ENCODE measurements at places on chromosomes 13 and 19. TPM values are rescaled to one million over a fixed set of nuclear protein-coding genes. Genes with fewer than 3 reads are reported as not detected.

GRCh38 chr13:36395280-36395679, 37.0 kb upstream of the CCNA1 start:
- DNase-seq: no peak
- no peak overlapping the region for H3K27ac ChIP-seq
- no peak overlapping the region for H3K4me3 ChIP-seq
- no peaks in the 10 kb centered on the region for H3K36me3 ChIP-seq
- no peaks in the 10 kb centered on the region for H3K4me1 ChIP-seq
- no peaks in the 10 kb centered on the region for H3K27me3 ChIP-seq

GRCh38 chr13:44768239-44768638, 192.1 kb upstream of the TSC22D1 start:
- no peaks in the 10 kb centered on the region for H3K27me3 ChIP-seq
- no peak overlapping the region for H3K4me3 ChIP-seq
- no peaks in the 10 kb centered on the region for H3K36me3 ChIP-seq
- DNase-seq: no peak
- H3K4me1 ChIP-seq: no peaks in the 10 kb centered on the region

GRCh38 chr13:95708811-95709500, 32.0 kb downstream of the DNAJC3 start:
- no peak overlapping the region for H3K4me3 ChIP-seq
- H3K27me3 ChIP-seq: no peaks in the 10 kb centered on the region
- no peaks in the 10 kb centered on the region for H3K36me3 ChIP-seq
- no peak for DNase-seq

DNA sequence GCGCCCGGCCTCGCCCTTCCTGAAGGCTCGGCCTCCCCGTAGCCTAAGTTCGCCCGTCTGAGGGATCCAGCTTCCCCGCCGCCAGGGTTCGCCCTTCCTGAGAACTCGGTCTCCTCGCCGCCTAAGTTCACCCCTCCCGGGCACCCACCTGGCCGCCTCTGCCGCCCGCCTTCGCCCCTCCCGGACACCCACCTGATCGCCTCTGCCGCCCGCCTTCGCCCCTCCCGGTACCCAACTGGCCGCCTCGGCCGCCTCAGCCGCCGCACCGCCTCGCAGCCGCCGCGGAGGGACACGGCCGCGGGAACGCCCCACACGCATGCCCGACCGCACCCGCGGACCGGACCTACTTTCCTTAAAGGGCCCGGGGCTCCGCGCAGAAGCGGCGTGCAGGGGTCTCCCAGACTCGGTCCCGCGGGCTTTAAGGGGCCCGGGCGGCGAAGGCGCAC, at the start of gene MOB3A:
TSS of gene MOB3A (minus strand) at position 293 of the 446 bp plus-strand sequence. CDS start 17,766 bp downstream, outside the sequence.
- no peaks in the 10 kb centered on the region for H3K36me3 ChIP-seq
- H3K4me1 ChIP-seq: peaks cover 20% of the 10 kb centered on the region
- no peaks in the 10 kb centered on the region for H3K27me3 ChIP-seq
- H3K4me3 ChIP-seq: peak within 1 kb of the TSS; percentile 77

GRCh38 chr19:19687090-19687489, 18.5 kb downstream of the ZNF101 start:
- H3K4me1 ChIP-seq: no peaks in the 10 kb centered on the region
- no peak overlapping the region for H3K4me3 ChIP-seq
- no peaks in the 10 kb centered on the region for H3K36me3 ChIP-seq
- no peaks in the 10 kb centered on the region for H3K27me3 ChIP-seq
- no peak overlapping the region for H3K27ac ChIP-seq

DNA sequence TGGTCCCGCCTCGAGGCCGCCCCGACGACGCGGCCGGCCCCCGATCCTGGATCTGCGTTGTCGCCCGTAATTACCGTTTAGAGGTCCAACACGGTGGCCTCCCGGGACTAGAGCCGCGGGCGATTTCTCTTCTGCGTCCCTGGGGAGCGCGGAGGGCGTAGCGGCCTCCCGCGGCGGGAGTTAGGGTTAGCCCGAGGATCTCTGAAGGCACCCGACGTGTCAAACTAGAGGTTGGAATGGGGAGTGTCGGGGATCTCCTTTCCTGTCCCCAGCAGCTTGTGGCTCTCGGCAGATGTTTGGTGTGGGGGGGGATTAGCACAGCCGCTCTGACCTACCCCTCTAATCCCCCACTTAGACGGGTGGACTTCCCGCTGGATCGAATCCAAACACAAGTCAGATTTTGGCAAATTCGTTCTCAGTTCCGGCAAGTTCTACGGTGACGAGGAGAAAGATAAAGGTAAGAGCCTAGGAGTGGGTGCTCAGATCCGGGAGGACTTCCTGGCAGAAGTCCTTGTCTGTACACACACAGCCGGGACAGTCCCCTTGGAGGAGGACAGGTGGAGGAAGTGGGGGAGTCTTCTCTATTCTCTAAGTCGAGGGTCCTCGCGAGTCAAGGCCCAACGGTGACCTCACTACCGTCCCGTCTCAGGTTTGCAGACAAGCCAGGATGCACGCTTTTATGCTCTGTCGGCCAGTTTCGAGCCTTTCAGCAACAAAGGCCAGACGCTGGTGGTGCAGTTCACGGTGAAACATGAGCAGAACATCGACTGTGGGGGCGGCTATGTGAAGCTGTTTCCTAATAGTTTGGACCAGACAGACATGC, 581 bp downstream of the CALR start:
- H3K36me3 ChIP-seq: peaks cover 15% of the 10 kb centered on the region
- DNase-seq: no peak
- H3K4me1 ChIP-seq: peaks cover 28% of the 10 kb centered on the region
- H3K4me3 ChIP-seq: peak overlapping the region; percentile 99
- no peaks in the 10 kb centered on the region for H3K27me3 ChIP-seq

GRCh38 chr13:109204252-109204651, 574.8 kb downstream of the MYO16 start:
- no peaks in the 10 kb centered on the region for H3K36me3 ChIP-seq
- H3K27me3 ChIP-seq: no peaks in the 10 kb centered on the region
- DNase-seq: peak; percentile 10
- no peaks in the 10 kb centered on the region for H3K4me1 ChIP-seq

Gene TMEM145
- total RNA-seq: not detected

Gene SIGLEC8
- 3.0 TPM for total RNA-seq

Gene UNC13A
- 2.4 TPM for total RNA-seq

Gene KLK11
- total RNA-seq: 315 TPM

Gene TNPO2
- total RNA-seq: 50.1 TPM

Gene TPTE2
- not detected for total RNA-seq

Gene CGB7
- total RNA-seq: 2.1 TPM

Data from prostate gland (tissue), 2 donors.